ENCODE measurements at places on chromosomes 13 and 19. TPM values are rescaled to one million over a fixed set of nuclear protein-coding genes. Genes with fewer than 3 reads are reported as not detected.

Gene RSPH6A
- not detected for polyA plus RNA-seq

Gene KIR2DL1
- polyA plus RNA-seq: not detected

Gene DLEU7
- polyA plus RNA-seq: not detected

Gene PRODH2
- polyA plus RNA-seq: not detected

DNA sequence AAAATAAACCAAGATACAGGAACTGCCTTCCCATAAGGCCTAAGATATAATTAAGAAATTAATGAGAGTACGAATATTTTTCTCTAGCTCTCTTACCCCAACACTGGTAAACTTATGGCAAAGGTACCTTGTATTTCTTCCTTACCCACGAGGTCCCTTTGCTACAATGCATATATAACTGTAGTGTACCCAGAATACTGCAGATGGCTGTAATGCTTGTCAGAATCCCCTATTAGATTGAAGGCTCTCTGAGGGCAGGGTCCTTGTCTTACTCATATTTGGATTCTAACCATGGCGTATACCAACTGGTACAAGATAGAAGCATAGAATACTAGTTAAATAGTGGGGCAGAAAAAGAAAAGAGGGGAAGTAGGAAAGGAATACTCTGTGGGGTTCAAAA lies 15.1 kb downstream of the SLC25A30 start:
- no peak for DNase-seq

DNA sequence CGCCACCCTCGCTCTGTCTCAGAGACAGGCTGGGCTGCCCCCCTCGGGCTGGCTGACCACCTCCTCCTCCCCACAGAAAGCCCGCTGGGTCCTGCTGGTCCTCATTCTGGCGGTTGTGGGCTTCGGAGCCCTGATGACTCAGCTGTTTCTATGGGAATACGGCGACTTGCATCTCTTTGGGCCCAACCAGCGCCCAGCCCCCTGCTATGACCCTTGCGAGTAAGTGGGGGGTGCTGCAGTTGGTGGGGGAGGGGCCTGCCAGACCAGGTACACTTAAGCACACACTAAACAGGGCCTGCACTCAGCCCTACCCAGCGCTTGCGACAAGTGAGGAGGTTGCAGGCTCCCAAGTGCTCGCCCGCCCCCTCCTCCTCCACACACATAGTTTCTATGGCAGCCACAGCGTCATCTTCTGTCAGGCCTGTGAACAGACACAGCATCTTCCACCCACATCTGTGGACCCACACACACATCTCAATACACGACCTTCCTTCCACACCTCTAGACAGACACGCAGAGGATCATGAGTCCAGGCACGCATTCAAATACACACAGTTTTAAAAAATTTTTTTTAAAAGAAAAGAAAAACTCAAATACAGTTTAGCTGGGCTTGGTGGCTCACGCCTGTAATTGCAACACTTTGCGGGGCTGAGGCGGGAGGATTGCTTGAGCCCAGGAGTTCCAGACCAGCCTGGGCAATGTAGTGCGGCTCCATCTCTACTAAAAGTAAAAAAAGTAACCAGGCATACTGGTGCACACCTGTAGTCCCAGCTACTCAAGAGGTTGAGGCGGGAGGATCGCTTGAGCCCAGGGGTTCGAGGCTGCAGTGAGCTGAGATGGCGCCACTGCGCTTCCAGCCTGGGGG lies 18.4 kb downstream of the PLD3 start:
- no peak for DNase-seq

DNA sequence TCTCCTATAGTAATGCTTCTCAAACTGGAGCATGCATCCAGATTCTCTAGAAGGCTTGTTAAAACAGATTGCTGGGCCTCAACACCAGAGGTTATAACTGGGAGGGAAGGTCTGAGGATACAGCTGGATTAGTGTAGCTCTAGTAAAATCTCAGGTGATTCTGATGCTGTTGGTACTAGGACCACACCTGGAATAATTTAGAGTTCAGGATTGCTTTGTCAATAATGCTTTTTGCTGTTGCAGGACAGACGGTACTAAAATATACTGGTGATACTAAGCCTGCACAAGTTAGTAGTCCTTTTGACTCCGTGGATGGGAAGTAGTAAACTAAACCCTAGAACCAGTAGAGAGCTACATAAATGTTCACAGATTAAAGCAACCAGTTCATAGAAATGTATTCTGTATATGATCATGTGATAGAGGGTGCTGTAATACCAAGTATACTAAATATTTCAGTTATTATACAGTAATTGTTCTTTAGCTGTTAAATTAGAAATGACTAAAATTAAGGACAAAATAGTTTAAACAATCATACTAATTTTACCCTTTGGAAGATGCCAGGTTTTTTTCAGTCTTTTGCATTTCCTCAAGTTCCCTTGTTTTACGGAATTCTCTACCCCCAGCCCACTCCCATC lies 258.2 kb upstream of the STARD13 start:
- no peak for DNase-seq

DNA sequence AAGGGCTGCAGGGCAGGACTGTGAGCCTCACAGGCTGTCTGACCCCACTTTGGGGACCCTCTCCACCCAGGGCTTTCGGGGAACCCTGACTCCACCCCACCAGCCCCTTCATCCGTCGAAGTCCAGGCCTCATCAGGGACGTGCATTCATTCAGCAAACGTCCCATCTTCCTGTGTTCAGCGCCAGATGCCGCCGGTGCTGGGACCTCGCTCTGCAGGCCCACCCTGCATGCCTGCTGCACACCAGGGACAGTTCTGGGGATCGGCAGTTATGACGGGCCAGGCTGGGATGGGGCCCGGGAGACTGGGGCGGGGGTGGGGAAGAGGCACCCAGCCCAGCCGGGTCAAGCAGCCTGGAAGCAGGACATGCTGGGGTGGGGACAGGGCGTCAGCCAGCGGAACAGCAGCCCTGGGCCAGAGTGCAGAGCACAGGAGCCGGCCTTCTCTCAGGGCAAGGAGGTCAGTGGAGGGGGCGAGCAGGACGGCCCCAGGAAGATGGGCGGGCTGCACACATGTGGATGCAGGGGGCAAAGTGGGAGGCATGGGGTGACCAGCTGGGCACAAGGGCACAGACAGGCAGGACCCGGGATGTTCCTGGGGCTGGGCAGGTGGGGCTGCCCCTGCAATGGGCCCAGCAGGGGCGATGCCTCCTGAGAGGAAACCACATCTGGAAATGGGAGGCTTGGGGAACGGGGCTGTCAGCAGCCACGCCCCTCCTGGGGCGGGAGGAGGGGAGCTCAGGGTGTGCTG lies 5.1 kb downstream of the GAMT start:
- DNase-seq: no peak

Data from AG04450 (cell line).